Stimulated activated CD4-positive, alpha-beta T cell treated with anti-CD3 and anti-CD28 coated beads, Interleukin-2, amount 100 ng/mL, for 24 hours (primary cell): ENCODE measurements at places on chromosomes 13 and 19.

DNA sequence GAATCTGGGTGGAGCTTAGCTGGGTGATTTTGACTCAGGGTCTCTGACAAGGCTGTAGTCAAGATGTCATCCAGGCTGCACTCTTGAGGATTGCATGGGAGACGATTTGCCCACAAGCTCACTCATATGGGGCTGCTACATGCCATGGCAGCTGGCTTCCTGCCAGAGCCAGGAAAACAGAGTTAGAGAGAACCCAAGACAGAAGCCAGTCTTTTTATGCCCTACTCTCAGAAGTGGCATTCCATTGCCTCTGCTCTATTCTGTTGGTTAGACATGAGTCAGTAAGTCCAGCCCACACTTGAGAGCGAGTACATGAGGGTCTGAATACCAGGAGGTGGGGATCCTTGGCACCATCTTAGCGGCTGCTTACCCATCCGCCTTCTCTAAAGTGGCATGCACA is 9.5 kb downstream of the POLR1D start:
- DNase-seq = no peak

GRCh38 chr13:28258417-28258816 is 120.1 kb downstream of the PAN3 start:
- no peak for DNase-seq

DNA sequence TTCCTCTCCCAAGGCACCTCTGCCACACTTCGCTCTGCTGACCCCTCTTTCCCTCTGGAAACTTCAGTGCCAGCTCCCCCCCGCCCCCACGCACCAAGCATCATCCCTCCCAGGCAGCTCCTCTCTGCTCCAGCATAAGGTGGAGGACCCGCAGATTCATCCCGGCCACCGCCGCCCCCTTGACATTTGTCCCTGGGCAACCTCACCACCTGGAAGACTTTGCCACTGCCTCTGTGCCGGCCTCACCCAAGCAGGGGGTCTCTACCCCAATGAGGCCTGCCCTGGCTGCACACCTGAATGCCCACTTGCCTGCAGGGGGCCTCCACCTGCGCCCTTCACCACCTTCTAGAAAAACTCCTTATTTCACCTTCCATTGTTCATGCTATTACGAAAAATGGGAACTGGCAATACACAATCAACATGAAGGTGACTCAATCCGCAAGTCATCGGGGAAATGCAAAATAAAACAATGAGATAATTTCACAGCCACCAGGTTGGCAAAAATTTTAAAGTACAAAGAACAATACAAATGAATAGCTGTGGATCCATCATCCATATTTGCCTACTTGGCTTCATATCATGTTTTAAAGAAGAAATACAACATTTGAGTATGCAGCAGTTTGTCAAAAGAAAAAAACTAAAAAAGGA is 21.9 kb downstream of the CCNE1 start:
- DNase-seq = no peak

GRCh38 chr19:40419780-40420179 is 6.0 kb downstream of the SERTAD1 start:
- no peak for DNase-seq

DNA sequence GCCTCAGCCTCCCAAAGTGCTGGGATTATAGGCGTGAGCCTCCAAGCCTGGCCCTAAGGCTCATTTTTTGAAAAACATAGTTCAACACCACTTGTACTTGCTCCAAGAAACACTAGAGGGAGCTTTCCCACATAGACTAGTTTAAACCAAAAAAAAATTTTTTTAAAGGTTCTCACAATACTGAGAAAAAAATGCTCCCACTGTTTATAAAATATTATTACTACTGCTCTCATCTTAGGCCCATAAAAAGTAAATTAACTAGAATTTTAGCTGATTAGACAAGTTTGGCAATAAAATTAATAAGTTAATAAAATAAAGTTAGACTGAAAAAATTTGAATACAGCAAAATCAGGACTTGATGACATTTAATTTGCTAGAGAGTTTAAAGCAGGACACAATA is 109.5 kb downstream of the TBC1D4 start:
- DNase-seq = no peak

DNA sequence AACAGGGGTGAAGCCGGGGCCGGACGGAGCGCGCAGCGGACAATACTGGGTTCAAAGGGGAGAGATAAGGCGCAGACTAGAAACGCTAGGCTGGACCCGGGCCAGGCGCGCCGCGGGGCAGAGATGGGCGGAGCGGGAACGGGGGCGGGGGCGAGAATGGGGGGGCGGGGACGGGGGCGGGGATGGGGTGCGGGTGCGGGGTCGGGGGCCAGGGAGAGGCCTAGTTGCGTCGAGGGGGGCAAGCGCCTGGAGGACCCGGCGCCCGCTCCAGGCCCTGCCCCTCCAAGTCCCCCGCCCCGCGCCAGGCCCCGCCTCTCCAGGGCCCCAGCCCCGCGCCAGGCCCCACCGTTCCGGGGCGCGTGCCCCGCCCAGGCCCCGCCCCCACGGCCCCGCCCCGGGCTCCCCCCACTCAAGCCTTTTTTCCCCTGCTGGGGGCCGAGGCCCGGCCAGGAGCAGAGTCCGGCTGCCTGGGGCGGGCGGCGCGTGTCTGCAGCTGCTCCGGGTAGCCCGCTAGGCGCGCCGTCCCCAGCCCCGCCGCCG is at the start of gene CERS4:
TSS of gene CERS4 (plus strand) at position 449 of the 540 bp plus-strand sequence. CDS start 41,707 bp downstream, outside the sequence.
- peak; percentile 81 for DNase-seq

- no peak for DNase-seq
These were observed 43.1 kb downstream of the SLITRK1 start for GRCh38 chr13:83839146-83839545.

GRCh38 chr19:11225172-11225571 is 14.2 kb upstream of the ANGPTL8 start:
- DNase-seq = no peak

DNA sequence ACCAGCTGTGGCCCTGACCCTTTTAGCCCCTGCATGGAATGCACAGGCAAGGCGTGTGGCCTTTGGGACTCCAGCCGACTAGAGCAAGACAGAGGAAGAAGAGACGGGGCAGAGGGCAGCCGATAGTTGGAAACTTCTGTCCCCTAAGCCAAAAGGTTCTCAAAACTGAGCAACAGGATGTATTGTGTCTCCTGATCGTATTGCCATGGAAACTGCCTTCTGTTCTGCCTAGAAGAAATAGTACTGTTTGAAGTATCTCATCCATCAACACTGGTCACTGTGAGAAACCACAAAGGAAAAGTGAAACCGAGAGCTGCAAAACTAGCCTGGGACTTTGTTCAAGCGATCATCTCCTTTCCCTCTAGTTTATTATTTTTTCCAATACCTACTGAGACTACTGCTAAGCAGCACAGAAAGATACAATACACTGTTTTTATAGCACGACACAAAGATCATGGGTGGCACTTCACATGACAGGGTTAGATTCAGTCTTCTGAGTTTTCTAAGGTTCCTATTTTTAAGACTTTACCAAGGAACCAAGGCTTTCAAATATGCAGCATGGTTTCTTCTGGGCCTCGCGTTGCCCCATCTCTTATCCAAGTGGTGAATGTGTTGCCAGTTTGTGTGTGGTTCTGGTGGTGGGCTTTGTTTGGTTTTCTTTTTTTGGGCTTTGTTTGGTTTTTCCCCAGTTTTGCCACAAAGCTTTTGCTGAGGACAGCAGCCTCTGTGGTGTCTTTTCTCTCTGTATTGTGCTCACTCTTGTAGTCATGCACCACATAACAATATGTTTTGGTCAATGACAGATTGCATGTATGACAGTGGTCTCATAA is 49.3 kb upstream of the GPR183 start:
- no peak for DNase-seq

- DNase-seq = no peak
These were observed 3.7 kb upstream of the CADM4 start for GRCh38 chr19:43643326-43643725.

DNA sequence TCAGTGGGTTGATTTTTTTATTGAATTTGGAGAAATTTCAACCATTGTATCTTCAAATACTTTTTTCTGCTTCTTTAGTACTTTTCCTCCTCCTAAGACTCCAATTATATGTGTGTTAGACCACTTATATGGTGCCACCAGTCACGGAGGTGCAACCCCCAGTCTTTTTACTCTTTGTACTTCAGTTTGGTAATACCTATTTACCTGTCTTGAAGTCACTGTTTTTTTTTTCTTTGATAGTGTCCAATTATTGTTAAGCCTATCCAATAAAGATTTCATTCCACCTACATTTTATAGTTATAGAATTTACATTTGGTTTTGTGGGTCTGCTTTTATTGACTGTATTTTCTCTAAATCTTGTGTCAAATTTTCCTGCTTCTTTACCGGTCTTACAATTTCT is 14.9 kb downstream of the ZNF283 start:
- DNase-seq = no peak

GRCh38 chr13:100349594-100349993 is 239.0 kb downstream of the GGACT start:
- no peak for DNase-seq

- no peak for DNase-seq
These were observed 321.9 kb upstream of the ZNF507 start for GRCh38 chr19:32023564-32023832.

DNA sequence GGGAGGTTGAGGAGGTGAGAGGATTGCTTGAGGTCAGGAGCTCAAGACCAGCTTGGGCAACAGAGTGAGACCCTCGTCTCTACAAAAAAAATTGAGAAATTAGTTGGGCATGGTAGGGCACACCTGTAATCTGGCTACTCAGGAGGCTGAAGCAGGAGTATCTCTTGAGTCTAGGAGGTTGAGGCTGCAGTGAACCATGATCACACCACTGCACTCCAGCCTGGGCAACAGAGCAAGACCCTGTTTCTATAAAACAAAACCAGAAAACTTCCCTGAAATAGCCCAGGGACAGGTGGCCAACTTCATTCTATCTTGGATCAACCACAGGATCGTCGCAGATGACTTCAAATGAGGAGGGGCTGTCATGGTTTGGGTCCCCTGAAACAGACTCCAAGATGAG is 28.7 kb downstream of the COLGALT1 start:
- no peak for DNase-seq

DNA sequence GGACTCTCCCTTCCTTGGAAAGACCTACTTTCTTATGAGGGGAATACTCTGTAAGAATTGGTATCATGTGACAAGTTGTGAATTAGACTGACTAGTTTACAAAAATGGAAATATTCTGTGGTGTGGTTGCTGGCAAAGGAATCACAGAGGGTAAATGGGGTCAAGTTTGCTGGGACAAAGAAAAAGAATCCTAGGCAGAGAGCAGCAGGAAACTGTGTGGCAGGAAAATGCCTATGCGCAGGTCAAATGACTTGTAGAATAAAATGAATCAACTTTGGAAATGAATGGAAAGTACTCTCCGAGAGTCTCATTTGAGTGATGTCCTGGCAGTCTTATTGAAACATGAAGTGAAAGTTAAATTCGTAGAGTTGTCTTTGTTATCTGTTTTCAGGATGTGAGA is 1250.7 kb downstream of the UQCRFS1 start:
- no peak for DNase-seq

DNA sequence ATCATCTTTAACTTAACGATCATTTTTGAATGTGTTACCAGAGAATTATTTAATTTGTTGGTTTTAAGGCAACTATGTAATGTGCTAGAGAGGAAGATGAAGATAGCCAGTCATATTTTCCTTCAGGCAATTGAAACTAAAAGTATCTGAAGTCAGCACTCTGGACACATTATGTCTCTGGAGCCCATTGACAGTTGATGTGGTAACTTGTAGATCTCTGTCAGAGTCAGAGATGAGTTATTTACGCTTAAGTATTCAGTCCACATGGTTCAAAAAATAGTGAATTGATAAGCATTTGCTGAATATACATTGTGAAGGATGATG is 2.1 kb downstream of the ZMYM2 start:
- DNase-seq = no peak

- no peak for DNase-seq
These were observed 6.6 kb downstream of the TMEM272 start for GRCh38 chr13:51838240-51838846.

DNA sequence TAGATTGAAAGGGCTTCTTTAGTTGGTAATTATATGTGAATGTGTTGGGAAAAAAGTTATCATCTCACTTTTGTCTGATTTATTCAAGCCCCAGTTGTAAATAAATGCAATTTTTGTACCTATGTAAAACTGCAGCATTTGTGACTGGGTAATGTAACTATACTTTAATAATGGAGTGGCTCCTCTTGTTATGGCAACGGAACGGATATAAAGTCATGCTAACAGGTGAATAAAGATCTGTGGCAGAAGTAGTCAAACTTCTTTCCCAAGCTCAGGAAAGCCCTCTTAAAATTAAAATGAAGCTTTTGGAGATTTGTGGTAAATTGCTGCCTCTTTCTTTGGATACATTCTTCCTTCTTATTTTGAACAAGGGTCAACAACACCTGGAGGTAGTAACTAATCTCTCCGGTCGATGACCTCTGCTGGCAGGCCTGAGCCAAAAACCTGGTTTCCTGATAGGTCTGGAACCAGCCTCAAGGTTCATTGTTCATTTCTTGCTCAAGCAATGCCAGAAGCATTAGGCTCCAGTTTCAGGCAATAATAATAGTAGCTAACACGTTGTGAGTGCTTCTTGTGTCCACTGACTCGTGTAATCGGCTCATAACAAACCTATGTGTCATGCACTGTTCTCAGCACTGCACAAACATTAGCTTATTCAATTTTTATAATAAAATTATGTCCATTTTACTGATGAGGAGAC is 313.4 kb upstream of the DACH1 start:
- DNase-seq = no peak

DNA sequence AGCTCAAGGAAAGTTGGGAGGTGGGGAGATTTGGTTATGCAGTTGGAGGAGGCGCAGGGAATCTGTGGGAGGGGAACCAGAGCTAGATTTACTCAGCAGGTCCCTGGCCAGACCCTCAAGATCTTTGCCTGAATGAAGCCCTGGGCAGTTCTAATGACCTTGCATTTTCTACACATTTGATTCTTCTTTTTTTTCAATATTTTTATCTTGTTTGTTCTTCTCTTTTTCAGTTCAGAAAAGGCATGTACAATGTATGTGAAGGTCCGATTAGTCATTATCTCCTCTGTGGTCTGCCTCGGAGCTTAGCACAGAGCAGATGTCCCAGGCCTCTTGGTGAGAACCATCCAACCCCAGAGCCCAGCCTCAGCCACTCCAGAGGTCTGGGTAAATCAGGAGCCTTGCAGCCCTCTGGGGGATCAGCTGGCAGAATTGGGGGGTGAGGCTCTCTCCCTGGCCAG is 24.2 kb downstream of the SERP2 start:
- no peak for DNase-seq

GRCh38 chr19:47398707-47399597 is 20.4 kb downstream of the MEIS3 start:
- no peak for DNase-seq

DNA sequence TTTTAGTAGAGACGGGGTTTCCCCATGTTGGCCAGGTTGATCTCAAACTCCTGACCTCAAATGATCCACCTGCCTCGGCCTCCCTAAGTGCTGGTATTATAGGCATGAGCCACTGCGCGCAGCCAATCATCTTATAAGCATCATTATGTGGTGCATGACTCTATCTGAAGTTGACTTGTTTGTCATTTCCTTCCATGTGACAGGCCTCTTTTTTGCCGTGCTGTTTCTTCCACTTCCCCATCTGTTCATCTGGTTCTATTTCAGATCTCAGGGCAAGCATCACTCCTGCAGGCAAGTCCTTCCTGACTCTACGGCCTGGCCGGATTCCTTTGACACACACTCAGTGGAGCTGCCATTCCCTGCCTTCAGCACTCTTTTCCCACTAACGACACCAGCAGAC is 15.2 kb downstream of the COL5A3 start:
- no peak for DNase-seq

GRCh38 chr19:49551531-49551930 is 23.7 kb downstream of the RCN3 start:
- no peak for DNase-seq
